Activated naive CD4-positive, alpha-beta T cell (primary cell): ENCODE measurements at places on chromosomes 11 and 22.

DNA sequence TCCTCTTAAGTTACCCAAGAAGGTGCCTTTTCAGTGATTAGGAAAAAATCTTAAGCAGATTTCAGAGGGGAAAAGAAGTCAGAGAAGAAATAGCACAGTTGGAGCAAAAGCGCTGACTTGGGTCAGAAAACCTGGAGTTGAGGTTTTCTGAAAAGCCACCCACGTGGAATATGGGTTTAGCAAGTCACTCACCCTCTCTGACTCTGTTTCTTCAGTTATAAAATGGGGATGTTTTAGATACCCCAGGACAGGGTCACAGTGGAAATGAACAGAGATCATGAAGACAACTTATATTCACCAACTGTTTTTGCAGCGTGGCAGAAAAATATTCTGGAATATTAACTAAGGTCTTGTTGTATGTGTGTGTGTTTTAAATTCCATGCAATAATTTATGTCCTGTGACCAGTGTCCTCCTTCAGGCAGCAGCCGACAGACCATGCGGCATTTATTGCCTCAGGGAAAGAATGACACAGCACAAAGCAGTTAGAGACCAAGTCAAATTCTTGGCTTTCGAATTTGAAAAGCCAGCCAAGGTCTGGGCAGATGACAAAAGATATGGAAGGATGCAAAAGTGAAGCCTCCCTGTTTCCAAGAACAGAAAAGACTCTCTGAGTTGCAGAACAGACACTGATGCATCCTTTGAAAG, 119.9 kb downstream of the MIAT start:
- DNase-seq: no peak

DNA sequence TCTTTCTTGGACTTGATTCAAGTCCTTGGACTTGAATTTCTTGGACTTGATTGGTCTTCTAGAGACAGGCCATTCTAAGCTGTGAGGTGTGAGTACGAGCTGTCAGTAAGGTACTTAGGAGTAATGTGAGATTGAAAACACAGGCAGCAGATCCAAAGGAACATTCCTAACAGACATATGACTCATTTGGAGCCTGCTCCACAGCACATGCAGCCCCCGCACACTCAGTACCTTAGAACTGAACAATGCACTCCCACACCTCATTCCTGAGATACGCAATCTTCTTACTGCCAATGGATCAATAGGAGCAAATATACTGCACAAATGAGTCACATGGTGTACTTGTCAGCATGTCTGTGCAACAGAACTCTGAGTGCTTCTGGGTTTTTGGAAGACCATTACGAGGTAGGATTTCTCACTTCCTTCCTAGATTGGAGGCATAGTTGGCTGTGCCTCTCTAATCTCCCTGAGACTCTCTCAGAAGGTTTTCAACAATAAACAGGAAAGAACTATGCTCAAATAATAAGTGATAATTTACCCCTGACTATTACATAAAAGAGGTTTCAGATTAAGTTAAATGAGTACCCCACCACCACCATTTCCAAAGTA, 243.1 kb downstream of the KCNA4 start:
- DNase-seq: no peak

- DNase-seq: no peak
Measured at GRCh38 chr11:32817852-32818183, 11.9 kb upstream of the PRRG4 start.

- no peak for DNase-seq
Measured at GRCh38 chr22:27715106-27715505, 86.5 kb downstream of the MN1 start.

- DNase-seq: peak; percentile 56
Measured at GRCh38 chr11:64652586-64653387, 61.8 kb downstream of the SLC22A12 start.

DNA sequence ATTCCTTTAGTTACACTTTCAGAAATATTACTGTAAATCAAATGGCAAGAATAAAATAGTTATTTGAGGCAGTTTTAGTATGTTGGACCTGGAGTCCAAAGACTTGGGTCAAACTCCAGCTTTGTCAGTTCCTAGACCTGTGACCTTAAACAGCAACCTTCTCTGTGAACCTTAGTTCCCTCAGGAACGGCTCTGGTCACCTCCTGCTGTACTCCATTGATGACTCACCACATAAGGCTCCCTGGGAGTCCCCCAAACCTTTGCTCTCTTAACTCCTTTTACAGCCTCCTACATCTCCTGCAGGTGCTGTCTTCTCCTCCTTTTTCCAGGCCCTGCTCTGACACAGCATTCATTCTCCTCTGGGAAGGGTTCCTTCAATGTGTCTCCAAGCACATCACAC, 29.1 kb downstream of the LIMK2 start:
- no peak for DNase-seq

DNA sequence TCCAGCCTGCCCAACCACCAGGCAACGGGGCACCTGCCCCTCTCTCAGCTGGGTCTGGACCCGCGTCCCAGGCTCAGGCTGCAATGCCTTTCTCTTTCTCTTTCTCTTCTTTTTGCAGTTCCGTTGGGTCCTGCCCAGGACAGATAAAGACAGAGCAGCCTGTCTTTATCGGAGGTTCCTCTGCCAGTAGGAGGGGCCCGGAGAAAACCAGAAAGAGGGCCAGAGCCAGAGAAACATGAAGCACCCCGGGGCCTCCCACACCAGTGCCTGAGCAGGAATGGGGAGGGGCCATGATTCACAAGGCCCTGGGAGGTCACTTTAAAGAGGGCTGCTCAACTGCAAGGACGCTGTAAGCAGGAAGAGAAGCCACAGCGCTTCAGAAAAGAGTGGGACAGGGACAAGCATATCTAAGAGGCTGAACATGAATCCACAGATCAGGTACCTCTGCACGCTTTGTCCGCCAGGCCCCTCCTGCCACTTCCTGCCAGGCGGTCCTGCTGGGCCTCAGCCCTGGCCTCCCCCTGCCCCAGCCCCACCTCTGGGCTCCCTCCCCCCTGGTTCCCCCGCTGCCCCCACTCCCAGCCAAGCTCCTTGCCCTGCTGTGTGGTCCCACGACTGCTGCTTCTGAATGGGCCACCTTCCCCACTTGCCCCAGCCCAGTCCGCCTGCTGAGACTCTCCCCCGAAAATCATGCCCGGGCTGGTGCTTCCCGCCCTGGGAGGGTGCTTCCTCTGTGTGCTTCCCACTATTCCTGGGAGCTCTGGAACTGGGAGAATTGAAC, at the start of gene APOBEC3C:
Gene APOBEC3C (plus strand): TSS at position 316 of the 781 bp plus-strand sequence. CDS start 106 bp downstream, at position 422.
- peak; percentile 15 for DNase-seq

DNA sequence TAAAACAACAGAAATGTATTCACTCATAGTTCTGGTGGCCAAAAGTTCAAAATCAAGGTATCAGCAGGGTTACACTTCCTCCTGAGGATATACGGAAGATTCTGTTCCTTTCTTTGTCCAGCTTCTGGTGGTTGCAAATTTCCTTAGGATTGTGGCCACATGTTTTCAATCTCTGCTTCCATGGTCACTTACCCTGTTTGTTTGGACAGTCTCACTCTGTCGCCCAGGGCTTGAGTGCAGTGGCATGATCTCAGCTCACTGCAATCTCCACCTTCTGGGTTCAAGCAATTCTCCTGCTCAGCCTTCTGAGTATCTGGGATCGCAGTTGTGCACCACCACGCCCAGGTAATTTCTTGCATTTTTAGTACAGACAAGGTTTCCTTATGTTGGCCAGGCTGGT, 534.3 kb downstream of the KCNA4 start:
- DNase-seq: no peak

DNA sequence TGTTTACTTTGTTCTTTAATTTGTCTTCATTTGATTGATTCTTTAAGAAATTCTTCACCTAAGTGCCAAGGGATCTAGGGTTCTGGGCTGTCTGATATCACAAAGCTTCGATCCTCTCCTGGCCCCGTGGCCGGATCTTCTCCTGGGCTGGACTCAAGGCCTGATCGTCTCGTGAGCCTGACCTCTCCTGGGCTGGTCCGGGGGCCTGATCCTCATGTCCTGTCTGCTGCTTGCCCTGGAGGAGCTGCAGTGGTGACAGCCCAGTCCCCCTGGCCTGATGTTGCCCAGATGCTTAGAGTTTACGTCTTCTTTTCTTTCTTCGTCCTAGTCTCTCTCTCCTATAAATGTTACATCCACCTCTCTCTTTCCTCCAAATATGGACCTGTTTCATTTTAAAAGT, 3.3 kb downstream of the NADSYN1 start:
- DNase-seq: no peak

- DNase-seq: no peak
Measured at GRCh38 chr11:26121466-26121865, 210.5 kb upstream of the ANO3 start.

- DNase-seq: no peak
Measured at GRCh38 chr11:100512475-100512874, 174.6 kb upstream of the ARHGAP42 start.

GRCh38 chr11:72511393-72512047, 77.2 kb upstream of the CLPB start:
- DNase-seq: no peak

DNA sequence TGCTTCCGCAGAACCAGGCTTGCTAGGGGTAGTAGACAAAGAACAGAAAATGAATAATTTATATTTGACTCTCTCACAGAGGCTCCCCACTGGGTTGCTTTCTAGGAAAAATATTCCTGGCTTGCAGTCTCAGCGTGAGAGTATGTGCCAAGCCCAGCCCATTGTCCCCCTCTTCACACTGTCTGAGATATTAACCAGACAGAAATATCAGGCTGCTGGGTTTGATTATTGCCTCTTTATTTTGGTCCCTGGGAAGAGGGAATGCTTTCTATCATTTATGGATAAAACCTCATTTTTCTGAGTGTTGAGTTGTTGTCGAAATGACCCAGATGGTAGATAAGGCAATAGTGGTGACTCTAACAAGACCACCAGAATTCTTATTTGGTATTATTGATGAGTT, 367.9 kb downstream of the METTL15 start:
- DNase-seq: no peak

DNA sequence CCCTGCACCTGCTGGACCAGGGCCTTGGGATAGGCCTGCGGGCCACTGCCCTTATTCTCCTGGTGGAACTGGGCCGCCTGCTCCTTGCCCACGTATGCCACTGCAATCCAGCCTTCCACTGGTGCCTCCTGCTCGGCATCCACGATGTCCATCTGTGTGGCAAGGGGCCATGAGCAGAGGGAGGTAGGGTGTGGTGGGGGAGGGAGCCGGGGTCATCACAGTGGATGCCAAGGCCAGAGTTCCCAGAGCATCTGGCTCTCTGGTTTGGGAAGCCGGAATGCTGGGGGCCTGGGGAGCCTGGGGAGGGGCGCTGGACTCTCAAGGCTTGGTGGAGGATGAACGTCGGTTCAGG, 627 bp downstream of the RNF215 start:
- no peak for DNase-seq

- DNase-seq: no peak
Measured at GRCh38 chr22:50705219-50705691, 32.6 kb downstream of the SHANK3 start.

- DNase-seq: no peak
Measured at GRCh38 chr11:6625156-6625831, 6.1 kb upstream of the TPP1 start.

GRCh38 chr11:66020618-66021357, 5.5 kb downstream of the CATSPER1 start:
- DNase-seq: no peak

DNA sequence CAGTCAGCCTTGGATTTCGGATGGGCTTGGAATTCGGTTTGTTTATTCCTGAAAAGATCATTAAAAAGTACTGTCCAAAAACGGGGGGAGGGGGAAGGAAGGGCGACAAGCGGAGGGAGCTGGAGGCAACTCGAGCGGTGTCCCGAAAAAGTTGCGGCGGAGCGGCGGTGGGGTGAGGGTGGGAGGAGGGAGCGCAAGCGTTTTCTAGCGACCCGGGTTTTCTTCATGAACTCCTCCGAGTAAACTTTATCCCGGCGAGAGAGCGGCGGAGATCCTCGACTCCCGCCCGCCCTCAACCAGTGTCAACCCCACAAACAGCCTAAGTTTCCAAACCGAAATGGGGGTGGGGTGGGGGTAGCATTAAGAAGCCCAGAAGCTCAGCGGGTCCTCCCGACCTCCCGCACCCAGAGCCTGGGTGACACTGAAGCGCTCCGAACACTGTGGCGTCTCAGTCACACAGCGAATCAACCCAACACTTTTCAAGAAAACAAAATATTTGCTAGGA, 133.0 kb upstream of the C11orf58 start:
- DNase-seq: no peak

DNA sequence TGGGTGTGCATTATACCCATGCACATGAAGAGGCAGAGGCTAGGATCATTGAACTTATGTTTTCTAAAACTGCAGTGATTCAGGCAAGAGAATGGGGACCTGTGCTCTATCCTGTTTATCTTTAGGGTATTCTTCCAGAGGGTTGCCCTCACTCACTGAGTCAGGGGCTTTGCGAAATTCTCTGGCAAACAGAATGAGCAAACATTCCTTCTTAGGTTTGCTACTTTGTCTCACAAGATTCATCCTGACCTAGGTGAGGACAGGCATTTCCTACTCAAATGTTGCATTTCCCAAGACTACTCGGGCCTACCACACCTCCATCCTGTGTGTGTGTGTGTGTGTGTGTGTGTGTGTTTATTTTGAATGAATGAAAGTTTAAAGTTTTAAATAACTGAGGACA, 2.7 kb upstream of the EIF3M start:
- DNase-seq: no peak

DNA sequence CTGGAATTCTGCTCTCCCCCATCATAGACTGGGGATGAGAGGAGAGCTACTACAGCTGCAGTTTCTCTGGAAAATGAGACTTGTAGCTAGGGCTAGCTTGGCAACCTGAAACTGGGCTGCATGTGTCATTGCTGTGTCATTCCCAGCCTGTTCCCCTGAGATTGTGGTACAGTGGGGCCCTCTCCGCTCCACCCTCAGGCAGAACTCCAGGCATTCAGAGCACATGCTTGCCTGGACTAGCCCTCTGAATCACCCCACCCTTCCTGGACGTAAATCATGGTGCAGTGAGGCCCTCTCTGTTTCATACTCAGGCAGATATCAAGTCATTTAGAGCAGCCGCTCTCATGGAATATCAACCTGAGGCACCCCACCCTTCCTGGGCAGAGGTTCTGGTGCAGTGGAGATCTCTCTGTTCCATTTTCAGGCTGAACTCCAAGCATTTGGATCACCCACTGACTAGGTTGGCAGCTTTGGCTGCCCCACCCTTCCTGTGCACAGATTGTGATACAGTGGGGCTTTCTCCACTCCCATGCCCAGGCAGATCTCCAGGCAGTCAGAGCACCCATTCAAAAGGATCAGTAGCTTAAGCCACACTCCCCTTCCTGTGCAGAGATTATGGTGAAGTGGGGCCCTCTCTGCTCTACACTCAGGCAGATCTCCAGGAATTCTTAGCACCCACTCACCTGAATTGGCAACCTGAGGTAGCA, 274.4 kb downstream of the C11orf87 start:
- DNase-seq: no peak

GRCh38 chr11:79331203-79331901, 109.5 kb downstream of the TENM4 start:
- DNase-seq: no peak

DNA sequence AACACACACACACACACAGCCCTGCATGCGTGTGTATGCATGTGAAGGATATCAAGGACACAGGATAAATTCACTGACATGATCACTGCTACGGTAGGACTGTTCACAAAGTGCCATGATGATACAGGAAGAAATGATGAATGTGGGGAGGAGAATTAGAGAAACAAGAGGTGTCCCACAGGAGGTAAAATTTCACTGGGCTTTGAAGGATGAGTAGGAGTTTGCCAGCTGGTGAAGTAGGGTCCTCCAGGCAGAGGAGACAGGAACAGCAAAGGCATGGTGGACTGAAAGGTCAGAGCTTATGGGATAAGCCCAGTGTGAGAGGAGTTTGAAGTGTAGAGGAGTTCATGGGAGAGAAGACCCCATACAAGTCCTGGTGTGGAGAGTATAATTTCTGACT, 18.6 kb downstream of the NECTIN1 start:
- no peak for DNase-seq

- DNase-seq: no peak
Measured at GRCh38 chr11:120735035-120735434, 223.5 kb downstream of the GRIK4 start.
